ENCODE measurements at places on chromosomes 4 and X.

DNA sequence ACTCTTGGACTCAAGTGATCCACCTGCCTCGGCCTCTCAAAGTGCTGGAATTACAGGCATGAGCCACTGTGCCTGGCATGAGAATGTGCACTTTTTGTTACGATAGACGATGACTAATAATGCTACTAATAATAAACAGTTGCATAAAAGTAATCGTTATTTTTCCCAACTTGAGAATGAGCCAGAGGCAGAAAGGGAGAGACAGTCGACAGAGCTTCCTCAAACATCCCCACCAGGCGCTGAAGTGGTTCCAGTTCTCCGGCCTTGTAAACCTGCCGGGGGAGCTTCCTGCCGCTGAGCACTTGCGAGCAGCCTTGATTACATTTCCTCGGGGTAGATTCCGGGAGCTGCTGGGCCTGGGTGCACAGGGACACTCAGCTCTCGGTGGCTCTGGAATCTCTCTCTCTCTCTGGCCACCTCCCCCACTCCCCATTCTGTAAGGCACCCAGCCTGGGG lies 8.9 kb upstream of the HTRA3 start:
- DNase-seq, result peak; percentile 43

DNA sequence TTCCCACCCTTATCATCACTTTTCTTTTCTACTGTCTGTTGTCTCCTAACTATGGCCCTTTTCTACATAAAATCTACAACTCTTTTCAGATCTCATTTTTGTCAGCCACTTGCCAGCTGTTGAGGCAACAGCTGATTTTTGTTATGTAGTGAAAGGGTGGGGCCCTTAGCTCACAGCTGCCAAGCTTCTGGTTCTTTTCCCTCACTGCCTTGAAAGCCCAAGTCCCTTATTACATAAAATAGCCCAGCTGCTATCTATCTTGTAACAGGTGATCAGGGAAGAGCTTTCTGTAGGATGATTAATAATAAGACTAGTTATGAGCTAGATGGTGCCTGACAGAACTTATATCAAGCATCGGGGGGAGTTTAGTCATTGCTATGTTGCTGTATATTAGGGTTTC lies 45.9 kb downstream of the ADGRL3 start:
- DNase-seq, result no peak

GRCh38 chr4:122604146-122604545 lies 16.7 kb downstream of the IL21 start:
- DNase-seq, result no peak

- DNase-seq, result no peak
Observed at GRCh38 chr4:6338951-6339817, 69.5 kb downstream of the WFS1 start.

- no peak for DNase-seq
Observed at GRCh38 chr4:167238226-167238625, 3.9 kb upstream of the SPOCK3 start.

DNA sequence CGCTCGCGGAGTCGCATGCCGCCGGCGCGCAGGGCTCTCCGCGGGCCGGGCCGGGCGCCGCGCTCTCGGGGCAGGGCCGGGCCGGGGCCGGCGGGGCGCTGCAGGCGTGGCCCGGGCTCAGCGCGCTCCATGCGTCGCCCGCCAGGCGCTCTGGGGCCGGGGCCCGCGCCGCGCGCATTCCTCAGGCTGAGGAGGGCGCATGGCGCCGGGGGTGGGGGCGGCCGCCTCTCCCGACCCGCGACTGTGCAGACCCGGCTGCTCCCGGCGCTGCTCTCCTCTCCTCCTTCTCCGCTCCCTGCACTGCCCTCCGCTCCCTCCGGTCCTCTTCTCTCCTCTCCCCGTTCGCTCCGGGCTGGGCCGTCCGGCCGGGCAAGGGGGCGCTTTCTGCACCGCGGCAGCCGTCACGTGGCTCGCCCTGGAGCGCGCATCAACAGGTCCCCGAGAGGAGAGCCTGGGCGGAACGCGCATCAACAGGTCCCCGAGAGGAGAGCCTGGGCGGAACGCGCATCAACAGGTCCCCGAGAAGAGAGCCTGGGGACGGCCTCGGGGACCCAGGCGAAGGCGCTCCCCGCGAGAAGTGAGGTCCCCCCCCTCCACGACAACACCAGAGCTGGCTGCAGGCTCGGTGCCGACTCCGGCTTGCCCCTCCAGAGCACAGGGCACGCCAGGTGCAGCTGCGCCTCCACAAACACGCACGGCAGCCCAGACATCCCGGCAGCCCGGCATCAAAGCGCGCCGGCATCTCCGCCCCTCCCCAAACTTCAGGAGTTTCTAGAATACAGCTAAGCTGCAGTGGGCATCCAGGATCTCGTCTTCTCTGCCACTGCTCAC lies 12.9 kb downstream of the PPP2R3B start:
- DNase-seq, result no peak

GRCh38 chrX:3378156-3378555 lies 31.7 kb upstream of the MXRA5 start:
- DNase-seq, result no peak

GRCh38 chr4:126221717-126222340 lies 907.1 kb downstream of the FAT4 start:
- DNase-seq, result no peak

DNA sequence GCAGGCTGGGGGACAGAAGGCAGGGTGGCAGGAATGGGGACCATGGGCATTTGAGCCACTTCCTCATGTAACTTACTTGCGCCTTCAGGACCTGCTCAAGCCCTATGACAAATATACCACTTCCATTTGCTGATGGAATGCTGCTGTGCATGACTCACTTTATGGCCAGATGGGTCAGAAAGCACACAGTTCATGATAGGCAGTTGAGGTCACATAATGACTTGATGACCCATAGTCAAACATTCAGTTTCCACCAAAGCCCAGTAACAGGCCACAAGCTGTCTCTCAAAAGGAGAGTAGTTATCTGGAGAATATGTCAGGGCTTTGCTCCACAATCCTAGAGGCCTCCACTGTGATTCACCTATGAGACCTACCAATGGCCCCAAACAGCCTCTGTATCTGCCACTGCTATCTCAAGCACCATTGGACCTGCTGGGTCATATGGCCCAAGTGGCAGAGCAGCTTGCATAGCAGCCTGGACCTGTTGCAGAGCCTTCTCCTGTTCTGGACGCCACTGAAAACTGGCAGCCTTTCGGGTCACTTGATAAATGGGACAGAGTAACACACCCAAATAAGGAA lies 5.3 kb upstream of the PAPSS1 start:
- no peak for DNase-seq

GRCh38 chrX:49884290-49884862 lies 5.1 kb downstream of the USP27X start:
- peak; percentile 75 for DNase-seq

DNA sequence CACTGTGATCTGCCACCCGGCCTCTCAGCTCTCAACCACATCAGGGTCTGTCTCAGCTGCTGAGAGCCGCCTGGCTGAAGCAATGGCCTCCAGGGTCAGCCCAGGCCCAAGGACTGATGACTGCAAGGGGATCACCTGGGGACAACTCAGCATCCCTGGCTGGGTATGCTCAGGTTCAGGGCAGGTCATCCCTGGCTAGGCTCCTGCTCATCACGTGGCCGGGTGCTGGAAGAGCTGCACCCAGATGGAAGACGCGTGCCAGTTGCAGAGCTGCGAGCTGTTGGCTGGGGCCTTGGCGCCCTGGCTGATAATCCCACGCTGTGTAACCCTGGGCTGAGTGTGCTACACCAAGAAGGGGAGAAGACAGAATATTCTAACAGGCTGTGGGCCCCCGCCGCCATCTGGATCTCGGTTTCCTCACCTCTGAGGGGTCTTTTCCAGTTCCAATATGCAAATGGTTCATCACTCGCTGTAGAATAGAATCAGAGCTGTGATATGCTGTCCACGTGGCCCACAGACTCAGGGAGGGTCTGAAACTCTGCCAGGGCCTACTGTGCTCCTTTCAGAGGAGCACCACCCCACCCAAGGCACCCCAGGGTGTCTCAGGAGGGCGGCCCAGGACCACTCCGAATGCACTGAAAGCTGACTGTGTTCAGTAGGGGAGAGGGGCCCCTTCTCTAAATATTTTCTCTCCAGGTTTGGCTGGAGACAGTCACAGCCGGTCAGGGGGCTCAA lies 338.8 kb downstream of the BCOR start:
- DNase-seq, result no peak

GRCh38 chr4:11197631-11198341 lies 230.9 kb downstream of the HS3ST1 start:
- DNase-seq, result no peak

- no peak for DNase-seq
Observed at GRCh38 chr4:81789741-81790399, 318.2 kb upstream of the RASGEF1B start.

DNA sequence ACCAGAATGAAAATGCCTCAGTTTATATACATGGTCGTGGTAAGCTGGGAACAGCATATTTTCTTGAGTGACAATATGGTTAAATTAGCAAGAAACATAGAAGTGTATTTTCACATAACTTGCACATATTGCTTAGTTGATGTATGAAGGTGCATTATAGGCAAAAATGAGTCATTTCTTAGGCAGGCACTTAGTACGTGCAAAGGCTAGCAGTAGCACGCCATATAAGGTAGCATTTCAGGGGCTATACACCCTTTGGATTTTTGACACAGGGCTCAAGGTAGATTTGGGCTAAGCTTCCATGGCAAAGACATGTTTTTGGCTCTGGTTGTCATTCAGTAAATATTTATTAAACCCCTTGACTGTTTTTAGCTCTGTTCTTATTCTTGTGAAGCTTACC lies 33.1 kb downstream of the PCDH7 start:
- DNase-seq, result no peak

- DNase-seq, result no peak
Observed at GRCh38 chr4:47068986-47069385, 37.6 kb downstream of the GABRB1 start.

- DNase-seq, result no peak
Observed at GRCh38 chr4:115149106-115149505, 35.7 kb upstream of the NDST4 start.

GRCh38 chrX:107484002-107484726 lies 34.7 kb downstream of the FRMPD3 start:
- DNase-seq, result no peak

DNA sequence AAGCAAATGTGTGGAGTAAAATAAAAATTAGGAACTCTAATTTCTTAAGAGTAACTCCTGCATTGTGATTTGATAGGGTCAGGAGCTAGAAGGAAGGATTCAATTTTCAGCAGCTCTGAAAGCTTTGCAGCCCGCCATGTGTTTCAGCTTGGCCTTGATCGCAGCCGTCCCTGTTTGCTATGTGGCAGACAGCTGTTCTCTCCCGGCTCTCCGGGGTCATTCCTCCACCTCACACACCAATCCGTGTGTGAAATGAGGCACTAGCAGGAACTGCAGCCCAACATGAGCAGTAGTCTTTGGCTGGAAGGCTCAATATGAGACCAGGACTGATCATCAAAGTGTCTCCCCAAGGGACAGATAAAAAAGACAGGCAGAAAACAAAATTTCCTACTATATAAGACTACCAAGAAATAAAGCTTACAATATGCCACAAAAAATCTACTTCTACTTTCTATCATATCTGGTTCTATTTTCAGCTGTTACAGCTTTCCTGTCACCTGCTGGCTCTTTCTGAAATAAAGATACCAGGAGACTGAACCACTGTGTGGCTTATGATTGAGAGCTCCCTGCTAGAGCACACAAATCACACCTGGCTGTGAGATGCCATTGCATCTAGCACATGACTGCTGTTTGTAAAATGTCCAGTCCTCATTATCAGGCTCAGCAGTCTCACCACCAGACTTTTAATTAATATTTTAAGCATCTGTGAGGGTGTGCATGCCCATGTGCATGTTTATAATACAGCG lies 44.1 kb upstream of the SEC24B start:
- DNase-seq, result no peak

DNA sequence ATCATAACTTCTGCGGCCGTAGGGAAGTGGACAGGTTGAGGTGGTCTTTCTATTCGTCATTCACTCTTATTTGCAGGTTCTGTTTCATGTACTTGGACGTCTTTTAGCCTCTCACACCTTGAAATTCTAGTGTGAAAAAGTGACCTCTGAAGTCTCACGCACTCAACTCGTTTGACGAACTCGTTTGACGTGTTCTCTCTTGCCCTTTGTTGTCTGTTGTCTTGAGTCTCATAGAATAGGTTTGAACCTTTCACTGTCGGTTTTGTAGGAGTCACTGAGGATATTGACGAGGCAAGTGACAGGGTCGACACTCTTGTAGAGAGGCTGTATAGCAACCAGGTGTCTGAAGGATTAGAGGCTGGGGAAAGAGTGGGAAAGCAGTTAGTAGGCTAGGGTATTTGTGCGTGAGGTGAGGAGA lies 1.1 kb upstream of the PGRMC2 start:
- peak; percentile 15 for DNase-seq

DNA sequence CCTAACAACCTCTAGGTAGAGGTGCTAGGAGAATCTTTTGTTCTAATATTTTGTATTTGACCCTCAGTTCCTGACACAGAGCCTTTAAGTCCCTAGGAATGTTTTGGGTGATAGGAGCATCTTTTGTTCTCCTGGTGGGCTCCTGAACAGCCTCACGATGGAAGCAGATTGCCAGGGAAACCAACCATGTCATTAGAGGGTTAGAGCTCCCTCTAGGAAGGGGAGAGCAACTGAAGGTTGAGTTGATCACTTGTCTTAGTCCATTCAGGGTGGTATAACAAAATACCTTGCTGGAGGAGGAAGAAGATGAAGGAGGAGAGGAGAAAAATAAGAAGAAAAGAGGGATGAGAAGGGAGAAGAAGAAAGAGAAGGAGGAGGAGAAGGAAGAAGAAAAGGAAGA lies 9.2 kb downstream of the VCX start:
- DNase-seq, result no peak

- DNase-seq, result no peak
Observed at GRCh38 chrX:77622672-77623071, 163.3 kb downstream of the ATRX start.

GRCh38 chr4:108166441-108167315 lies 2.1 kb downstream of the LEF1 start:
- DNase-seq, result no peak

GRCh38 chr4:90546114-90546513 lies 418.9 kb downstream of the CCSER1 start:
- no peak for DNase-seq

DNA sequence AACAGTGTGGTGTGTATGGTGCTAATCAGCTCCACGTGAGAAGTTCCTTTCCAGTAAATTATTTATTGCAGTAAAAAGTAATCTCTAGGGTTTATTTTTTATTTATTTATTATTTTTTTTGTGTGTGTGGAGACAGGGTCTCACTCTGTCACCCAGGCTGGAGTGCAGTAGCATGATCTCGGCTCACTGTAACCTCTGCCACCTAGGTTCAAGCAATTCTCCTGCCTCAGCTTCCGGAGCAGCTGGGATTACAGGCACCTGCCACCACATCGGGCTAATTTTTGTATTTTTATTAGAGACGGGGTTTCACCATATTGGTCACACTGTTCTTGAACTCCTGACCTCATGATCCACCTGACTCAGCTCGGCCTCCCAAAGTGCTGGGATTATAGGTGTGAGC lies 606.9 kb downstream of the PCDH7 start:
- no peak for DNase-seq

DNA sequence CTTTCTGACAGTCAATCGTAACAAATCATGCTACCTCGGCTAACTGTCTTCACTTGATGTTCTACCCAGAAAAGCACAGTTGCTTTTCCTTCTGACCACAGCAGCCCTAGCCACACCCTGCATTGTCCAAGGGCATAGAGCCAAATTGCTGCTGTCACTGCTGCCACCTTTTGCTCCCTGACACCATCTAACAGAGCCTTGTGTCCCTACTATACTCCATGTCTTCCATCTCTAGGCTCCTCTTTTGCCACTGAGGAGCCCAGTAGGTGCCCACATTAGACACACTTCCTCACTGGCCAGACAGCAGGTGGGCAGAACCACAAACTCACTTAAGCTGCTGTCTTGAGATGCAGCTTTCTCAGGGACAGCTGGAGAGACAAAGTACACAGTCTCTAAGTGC lies 91.4 kb downstream of the ANXA3 start:
- no peak for DNase-seq

- no peak for DNase-seq
Observed at GRCh38 chrX:38149016-38149415, 71.7 kb downstream of the SRPX start.

Measured in inflammatory macrophage treated with lipopolysaccharide for 1 hour (primary cell).